ENCODE measurements at places on chromosomes 4 and X.

DNA sequence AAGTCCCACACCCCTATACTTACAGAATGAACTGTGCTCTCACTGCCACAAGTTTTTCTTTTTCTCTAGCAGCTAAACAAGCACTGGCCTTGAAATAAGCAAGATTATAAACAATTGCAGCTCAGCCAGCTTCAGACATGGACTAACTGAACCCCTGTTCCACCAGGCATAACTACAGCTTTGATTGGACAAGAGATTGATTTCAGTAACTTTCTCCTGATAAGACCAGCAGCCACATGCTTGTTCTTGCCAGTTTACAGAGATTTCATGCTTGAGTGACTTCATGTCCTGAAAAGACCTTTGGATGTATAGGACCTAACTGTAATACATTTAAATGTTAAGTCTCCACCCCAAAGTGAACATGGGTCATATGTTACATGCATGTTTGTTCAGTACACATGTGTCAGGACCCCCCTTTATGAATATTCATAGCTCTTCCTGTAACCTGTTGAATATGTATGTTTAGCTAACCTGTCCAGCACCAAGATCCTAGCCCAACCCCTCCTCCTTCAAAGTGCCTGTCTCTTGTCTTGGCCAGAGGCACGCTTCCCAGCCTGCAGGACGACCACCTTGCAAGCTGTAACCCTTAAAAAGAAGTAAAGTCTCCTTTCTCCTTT is 27.9 kb downstream of the ZNF275 start:
- DNase-seq = no peak

GRCh38 chrX:111284631-111285293 is 14.5 kb upstream of the CAPN6 start:
- no peak for DNase-seq

GRCh38 chrX:48676893-48677270 is 6.7 kb upstream of the WAS start:
- DNase-seq = no peak

GRCh38 chrX:153935326-153935851 is 552 bp upstream of the NAA10 start:
- DNase-seq = no peak

- no peak for DNase-seq
These were observed 7.3 kb downstream of the SHOX start for GRCh38 chrX:637660-638481.

DNA sequence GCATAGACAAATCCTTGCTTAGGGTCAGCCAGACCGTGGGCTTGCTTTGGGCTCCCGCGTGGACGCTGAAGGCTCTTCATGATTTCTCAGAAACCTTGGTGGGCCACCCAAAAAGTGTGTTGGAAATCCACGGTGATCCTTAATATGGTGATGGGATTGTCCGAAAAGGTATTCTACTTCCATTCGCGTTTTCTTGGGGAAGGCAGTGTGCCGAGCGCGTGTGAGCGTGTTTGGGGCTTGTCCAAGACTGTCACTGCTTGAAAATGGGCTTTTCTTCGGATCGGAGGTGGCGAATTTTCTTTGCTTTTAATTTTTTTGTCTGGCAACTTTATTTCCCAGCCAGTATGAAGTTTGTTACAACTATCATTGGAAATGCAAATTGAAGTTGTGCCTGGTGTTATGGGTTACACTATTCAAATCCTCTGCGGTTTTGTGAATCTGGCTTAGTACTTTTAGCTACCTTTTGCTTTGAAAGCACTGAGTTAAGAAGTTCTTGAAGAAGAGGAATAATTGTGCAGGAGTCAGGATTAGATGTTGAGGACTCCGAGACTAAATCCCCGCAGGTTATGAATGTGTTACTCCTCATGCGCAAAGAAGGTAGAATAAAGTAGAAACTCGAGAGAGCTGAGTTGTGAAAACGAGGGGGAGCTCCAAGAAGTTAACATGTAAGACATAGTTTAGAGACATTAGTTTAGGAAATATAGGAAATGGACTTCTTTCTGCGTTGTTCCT is 3.2 kb downstream of the SPRY1 start:
- DNase-seq = no peak

- DNase-seq = no peak
These were observed 128.4 kb upstream of the TBC1D9 start for GRCh38 chr4:140884431-140885058.

DNA sequence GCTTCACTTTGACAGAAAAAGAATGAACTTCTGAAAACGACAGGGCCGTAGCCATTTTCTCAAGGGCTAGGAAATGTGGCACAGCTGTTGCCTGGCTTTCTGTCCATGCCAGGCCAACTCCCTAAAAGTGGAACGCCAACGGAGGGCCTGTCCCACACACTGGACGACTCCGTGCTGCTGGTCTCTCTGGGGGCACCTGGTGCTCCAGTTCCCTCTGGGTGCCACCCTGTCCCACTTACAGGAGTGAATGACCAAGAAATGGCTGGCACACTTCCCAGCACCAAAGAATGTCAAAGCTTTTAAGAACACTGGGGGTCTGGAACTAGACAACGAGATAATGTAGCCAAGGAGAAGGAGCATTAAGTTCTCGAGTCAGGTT is 40.9 kb downstream of the GATB start:
- DNase-seq = no peak

DNA sequence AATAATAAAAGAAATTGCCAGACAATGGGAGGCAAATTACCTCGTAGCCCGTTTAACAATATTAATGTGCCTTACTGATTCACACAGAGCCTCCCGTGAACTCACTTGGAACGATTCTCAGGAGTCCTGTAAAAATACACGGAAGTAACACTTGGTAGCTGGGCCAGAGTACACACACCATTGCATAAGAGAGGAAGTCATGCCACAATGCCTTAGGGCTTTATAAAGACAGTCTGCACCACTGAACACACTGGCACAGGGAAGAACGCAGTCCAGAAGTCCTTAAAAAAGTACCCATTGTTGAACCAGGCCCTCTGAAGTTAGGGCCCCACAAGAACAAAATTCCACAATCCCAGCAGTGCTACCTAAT is 15.1 kb downstream of the SLC2A9 start:
- no peak for DNase-seq

DNA sequence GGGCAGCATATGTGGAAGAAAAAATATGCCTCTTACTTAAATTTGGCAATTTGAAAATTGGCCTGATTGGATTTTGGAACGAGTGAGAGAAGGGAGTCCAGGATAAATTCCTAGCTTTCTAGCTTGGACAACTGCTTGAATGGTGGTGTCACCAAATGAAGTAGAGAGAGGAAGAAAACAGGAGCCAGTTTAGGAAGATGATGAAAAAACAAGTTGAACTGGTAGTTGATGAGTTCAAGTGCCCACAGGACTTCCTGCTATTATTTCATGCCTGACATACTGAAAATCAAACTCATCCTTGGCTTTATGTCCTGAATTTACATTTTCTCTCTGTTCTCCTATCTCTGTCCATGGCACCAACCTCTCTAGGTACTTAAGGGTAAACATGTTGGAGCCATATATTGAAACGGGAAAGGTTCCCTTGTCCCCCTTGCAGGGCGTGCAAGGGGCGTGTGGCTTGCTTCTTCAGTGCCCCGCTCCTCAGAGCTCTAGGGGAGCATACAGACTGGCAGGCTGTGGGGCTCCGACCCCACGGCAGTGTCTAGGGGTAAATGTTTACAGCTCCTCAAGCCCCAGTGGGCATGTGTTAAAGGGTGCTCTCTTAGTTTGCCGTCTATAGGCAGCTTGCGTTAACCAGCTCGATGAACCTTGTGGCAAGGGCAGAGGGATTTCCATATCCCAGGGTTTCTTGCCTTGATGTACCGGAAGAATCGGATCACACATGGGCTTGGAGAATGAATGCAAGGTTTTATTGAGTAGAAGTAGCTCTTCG is 250.7 kb upstream of the PGRMC2 start:
- no peak for DNase-seq

GRCh38 chrX:29535212-29536162 is 679.9 kb upstream of the MAGEB2 start:
- no peak for DNase-seq

GRCh38 chr4:142081025-142081424 is 444.6 kb downstream of the IL15 start:
- no peak for DNase-seq

- DNase-seq = no peak
These were observed 45.7 kb upstream of the SLC2A9 start for GRCh38 chr4:10066670-10067651.

- no peak for DNase-seq
These were observed 2.5 kb downstream of the BDH2 start for GRCh38 chr4:103097112-103097511.

DNA sequence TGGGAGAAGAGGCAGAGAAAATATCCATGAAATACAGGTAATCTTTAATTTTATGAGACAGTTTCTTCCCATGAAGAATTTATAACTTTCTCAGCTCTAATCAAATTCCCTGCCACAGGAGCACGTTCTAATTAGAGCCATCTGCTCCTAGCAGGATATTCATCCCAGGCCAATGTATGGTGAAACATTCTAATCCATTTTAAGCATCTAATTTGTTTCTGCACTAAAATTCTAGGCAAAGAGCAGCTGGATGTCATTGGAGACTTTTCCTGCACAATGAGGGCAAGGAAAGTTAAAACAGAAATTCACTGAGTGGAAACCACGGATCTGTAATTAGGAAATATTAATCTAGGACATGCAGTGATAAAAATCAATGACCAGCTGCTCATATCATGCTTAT is 107.7 kb upstream of the ZFP42 start:
- DNase-seq = no peak

- DNase-seq = no peak
These were observed 9.3 kb upstream of the SEC24B start for GRCh38 chr4:109424093-109424841.

- no peak for DNase-seq
These were observed 11.9 kb downstream of the USP11 start for GRCh38 chrX:47244676-47245075.

DNA sequence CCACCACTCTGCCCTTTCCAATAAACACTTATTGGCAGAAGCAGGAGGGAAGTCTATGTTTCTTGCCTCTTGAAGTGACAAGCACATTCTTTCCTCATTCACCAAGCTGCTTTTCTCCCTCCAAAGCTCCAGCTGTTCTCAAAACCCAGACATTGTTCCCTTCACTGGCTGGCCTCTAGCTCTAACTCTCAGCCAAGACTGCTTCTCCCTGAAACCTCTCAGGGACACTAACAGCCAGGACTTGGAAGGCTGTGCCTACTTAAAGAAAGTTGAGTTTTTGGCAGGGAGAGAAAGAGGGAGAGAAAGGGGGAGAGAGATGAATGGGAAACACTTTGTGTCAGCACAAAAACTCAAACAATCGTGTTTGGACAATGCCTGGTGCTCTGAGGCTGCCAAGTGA is 99.5 kb downstream of the COX18 start:
- DNase-seq = no peak

- DNase-seq = no peak
These were observed 263.2 kb upstream of the ITM2A start for GRCh38 chrX:79630033-79631009.

DNA sequence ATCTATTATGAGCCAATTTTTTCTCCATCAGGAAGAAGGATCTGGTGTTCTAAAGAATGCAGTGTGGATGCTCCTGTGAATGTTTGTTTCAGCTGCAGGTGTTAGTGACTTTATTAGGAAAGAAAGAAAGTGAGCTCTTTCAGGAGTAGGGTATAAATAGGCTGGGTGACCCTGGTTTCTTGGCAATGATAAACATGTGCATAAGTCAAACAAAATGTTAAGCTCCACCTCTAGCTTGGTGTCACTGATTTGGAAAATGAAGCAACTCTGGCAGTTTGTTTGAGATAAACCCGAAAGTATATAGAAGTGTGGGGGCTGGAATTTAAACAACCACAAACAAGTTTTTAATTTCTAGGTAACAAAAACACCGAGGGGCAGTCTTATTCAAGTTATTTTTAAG is 152.3 kb downstream of the COL4A6 start:
- no peak for DNase-seq

DNA sequence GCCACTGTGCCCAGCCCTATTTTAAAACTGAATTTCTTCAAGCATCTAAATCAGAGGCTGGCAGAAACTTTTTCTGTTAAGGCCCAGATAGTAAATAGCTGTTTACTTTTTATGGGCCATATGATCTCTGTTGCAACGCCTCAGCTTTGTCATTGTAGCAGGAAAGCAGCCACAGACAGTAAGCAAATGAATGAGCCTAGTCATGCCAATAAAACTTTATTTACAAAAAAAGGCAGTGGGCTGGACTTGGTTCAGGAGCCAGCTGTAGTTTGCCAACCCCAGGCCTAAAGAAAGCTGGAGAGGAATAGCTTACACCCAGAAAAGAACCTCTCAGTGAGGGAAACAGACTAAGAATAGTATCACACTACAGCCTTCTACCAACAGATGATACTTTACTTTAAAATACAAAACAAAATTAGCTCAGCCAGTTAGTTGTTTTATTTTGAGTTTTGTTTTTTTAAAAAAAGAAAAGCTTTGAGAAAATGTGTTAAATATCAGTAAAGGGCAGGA is 25.5 kb downstream of the CHST7 start:
- no peak for DNase-seq

DNA sequence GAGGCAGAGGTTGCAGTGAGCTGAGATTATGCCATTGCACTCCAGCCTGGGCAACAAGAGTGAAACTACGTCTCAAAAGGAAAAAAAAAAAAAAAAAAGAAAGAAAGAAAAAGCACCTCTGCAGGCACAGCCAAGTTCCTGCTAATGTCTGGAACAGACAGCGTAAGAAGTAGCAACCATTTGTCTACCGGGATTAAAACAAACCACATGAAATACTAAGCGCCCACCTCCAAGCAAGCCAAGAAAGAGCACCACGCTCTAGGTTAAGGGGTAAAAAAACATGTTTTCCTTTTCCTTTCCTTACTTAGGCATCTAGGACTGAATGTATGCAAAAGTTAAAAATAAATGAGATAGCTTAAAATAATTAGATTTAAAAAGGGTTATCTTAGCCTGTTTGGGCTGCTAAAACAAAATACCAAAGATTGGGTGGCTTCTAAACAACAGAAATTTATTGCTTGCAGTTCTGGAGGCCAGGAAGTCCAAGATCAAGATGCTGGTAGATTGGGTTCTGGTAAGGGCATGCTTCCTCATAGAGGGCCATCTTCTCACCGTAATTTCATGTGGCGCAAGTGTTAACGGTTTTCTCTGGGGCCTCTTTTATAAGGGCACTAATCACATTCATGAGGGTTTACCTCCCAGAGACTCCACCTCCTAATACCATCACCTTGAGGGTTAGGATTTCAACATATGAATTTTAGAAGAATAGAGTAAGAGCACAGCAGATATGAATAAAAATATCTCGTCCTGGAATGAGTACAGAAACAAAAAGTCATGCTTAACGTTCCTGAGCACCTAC is 12.3 kb downstream of the GPC4 start:
- DNase-seq = no peak

- DNase-seq = no peak
These were observed 4.8 kb upstream of the PRSS12 start for GRCh38 chr4:118357601-118358000.

GRCh38 chrX:18995221-18995620 is 11.3 kb upstream of the PHKA2 start:
- no peak for DNase-seq

All from stimulated activated CD8-positive, alpha-beta memory T cell treated with anti-CD3 and anti-CD28 coated beads, Interleukin-4, amount 100 ng/mL, for 4 hours (primary cell).